T-helper 2 cell treated with Interferon-gamma antibody and Interleukin-4, amounts not matched to agents 5 μg/mL and 100 μg/mL, for 36 hours (primary cell): ENCODE measurements at places on chromosomes 3 and 15.
A peak's percentile ranks its signal among the peaks of the same experiment; 100 is the strongest.

DNA sequence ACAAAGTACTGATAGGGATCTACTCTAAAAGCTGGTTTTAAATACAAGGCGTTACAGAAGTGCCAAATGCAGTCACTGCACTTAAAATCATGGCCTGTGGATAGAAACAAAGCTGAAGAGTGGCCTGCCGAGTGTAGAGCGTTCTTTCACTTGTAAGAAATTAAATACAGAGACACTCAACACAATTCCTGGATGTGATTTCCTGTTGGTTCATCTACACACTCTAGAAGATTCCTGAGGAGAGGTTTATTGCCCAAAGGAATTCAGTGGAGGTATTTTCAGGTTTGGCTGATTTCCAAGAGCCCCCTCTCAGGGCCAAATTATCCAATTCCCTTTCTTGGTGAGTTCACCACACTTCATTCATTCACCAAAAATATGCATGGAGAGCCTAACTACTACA lies 200.3 kb upstream of the IL12A start:
- no peak for DNase-seq

DNA sequence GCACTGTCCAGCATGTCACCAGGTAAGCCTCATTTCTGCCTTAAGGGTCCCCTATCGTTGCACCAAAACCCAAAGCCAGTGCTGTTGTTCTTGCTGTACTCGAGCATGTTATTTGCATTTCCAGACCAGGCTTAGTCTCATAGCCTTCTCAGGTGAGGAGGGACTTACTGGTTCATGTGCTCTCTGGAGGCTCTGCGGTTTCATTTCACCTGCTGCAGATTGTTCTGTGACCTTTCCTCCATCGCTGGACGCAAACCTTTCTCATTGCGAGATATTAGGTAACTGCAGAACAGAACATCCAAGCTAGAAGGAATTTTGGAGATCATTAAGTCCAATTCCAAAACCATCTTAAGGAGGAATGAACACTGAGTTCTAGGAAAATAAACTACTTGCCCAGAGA lies 187.3 kb upstream of the BCL6 start:
- DNase-seq: no peak

DNA sequence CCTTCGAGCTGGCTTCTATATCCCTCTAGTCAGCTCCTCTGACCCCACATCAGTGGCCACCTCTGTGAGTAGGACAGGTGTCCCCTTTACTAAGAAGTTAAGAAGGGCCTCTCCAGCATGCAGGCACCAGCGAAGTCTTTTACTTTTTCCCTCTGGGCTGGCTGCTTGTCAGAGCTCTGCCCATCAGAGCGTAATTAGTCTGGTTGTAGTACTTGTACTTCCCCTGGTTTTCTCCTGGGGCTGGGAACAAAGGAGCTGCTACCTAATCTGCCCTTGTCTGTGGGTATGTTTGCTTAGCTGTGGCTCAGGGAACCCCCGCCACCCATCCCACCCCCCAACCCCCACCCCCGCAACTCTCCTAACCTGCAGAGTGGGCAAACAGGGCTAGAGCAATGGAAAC lies 27.4 kb upstream of the ALPK3 start:
- no peak for DNase-seq

DNA sequence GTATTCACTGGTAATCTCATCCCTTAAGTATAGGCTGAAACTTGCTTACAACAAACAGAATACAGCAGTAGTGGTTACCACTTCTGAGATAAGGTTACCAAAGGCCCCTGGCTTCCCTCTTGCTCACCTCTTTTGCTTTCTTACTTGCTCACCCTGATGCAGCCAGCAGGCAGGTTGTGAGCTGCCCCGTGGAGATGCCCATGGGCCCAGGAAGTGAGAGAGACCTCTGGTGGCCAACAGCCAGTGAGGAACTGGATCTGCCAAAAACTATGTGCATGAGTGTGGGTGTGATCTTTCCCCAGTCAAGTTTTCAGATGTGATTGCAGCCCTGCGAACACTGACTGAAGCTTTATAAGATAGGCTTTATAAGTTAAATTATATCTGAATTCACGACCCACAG lies 48.7 kb downstream of the NMNAT3 start:
- peak; percentile 10 for DNase-seq

- DNase-seq: no peak
Observed at GRCh38 chr3:170352936-170353335, 4.6 kb upstream of the SKIL start.

- no peak for DNase-seq
Observed at GRCh38 chr15:50050986-50051743, 67.9 kb downstream of the ATP8B4 start.

DNA sequence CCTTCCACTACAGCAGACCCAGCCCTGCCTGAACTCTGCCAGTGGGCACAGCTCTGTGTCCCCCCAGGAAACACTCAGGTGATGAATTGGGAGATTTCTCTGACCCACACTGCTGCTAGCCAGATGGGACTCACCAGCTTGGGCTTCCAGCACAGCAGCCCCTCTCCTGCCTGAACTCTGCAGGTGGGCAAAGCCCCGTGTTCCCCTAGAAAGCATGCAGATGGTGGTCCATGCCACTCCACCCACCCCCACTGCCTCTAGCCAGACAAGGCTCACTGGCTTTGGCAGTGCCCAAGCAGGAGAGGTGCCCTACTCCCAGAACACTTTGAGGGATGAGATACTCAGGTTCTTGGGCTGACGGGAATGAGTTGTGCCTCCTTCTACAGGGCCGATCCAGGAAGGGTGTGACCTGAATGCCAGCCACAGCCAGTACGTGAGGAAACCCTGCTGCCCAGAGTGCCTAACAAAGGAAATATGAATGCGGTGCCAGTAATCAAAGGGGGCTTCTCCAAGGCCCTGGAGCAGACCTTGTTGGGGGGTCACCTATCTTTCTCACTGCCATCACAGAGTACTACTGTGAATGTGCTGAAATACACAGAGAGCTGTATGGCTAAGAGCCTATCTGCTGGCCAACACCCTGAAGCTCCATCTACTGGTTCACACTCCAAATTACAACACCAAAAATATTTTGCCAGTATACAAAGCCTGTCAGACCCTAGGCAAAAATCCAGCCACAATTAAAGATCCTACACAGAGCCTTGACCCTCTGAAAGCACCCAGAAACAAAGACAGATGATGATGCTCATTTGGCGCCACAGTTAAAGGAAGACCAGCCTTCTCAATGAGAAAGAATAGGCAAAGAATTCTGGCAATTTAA lies 61.9 kb downstream of the BTLA start:
- DNase-seq: peak; percentile 14

- no peak for DNase-seq
Observed at GRCh38 chr3:168425936-168426595, 330.3 kb upstream of the GOLIM4 start.

DNA sequence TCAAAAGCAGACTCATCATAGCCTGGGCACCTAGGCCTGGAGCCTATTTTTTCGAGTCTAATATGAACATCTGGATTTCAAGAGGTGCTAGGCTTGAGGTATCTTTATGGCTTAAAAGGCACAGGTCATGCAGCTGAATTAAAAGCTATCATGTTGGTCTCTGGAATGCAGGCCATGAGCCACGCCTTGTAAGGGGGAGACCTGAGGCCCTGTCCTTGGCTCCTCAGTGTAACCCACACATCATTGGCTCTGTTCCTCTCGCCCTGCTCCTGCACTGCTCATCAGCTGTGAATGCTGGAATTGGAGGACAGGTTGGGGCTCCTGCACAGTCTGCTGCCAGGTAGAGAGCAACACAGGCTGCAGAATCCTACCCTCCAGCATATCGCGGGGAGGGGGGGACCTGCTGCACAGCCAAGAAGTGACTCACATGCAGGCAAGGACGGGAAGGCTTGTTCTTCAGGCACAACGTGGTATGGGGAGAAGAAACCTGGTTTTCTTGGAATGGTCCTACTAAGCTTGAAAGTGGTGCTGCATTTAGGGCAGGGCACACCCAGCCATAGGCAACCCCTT lies 146.0 kb downstream of the CHST2 start:
- DNase-seq: no peak

DNA sequence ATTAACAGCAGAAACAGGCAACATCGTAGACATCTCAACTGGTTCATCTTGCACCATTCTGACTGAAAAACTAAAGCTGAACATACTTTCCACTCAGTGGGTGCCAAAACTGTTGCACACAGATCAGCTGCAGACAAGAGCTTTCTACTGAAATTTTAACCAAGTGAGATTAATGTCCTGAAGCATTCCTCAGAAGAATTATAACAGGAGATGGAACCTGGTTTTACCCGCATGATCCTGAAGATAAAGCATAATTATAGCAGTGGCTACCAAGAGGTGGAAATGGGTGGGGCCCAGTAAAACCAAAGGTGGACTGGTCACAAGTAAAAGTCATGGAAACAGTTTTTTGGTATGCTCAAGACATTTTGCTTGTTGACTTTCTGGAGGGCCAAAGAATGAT lies 858.8 kb downstream of the FHIT start:
- DNase-seq: no peak

DNA sequence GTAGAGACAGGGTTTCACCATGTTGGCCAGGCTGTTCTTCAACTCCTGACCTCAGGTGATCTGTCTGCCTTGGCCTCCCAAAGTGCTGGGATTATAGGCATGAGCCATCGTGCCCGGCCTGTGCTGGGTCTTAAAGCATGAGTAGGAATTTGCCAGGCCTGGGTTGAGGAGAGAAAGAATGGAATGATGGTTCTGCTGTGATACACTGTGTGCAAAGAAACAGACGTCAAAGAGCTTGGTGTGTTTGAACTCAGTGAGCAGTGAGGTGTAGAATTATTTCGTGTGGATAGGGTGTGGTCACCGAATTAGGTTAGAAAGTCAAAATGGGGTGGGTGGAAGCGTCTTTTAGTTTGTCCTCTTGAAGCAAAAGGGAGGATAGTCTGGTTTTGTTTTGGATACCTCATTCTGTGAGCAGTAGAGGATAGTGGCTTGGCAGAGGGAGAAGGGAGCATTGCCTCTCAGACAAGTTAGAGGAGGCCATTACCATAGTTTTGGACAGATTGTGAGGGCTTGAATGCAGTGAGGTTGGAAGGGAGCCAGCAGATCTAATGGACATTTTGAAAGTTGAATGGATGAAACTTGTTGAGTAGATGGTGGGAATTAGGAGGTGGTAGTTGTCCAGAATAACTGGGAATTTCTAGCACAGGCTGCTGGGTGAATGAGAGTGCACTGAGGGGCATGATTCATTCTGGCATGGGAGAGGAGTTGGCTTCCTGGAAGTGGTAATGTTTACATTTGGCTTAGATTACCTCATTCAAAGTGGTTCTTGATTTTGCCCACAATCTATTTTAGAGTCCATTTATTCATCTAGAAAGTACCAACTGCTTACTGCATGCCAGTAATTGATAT lies 27.2 kb downstream of the AKAP13 start:
- peak; percentile 35 for DNase-seq

GRCh38 chr3:10395671-10396070 lies 74.8 kb upstream of the SEC13 start:
- DNase-seq: no peak

- no peak for DNase-seq
Observed at GRCh38 chr3:57154470-57155309, 10.5 kb downstream of the IL17RD start.

- no peak for DNase-seq
Observed at GRCh38 chr3:151276687-151277042, 1.7 kb downstream of the P2RY14 start.

- no peak for DNase-seq
Observed at GRCh38 chr3:37465174-37465573, 290.8 kb upstream of the LRRFIP2 start.

DNA sequence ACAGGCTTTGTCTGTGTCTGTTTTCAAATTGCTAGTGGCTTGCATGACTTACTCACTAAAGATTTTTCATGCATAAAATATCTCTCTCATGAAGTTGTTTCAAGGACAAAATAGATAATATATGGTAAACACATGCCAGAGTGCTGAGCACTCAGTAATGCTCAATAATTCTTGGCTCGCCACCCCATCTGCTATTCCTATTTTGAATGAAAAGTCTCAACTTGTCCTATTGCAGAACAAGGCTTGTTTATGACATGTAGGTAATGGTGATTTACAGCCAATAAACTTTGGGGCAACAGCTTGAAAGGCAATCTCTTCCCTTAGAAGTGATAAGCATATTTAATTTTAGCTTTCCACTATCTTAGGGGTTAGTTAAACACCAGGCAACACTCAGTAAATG lies 789.0 kb upstream of the ROBO1 start:
- no peak for DNase-seq

DNA sequence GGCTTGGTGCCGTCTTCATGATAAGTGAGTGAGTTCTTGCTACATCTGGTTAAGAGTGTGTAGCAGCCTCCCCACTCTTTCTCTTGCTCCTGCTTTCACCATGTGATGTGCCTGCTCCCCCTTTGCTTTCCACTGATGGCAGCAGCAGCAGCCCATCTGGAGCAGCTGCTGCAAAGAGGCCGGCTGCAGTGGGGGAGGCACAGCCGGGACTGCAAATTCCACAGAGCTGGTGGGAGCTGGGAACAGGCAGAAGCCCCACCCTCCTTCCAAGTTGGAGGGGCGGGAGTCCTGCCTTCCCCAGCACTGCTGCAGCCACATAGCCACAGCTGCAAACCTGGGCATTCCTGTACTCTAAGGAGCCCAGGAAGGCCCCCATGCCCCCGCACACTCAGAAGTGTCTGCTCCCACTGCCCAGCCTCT lies 62.8 kb upstream of the IMPG2 start:
- no peak for DNase-seq

DNA sequence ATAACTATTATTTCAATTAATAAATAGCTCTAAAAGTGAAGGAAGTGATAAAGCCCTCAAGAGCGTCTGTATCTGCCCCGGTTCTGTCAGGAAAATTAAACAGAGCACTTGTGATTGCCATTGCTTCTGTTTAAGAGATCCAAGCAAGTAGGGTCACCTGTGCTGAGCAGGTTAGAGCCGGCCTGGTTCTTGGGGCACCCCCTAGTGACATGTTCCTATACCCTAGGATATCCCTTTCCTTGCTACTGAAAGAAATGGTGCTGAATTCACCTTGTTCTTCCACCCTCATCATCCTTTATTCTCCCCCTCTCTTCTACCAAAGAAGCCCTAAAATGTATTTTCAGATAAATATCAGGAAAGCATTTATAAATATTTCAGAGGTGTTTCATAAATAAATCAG lies 323.5 kb downstream of the RORA start:
- no peak for DNase-seq

- no peak for DNase-seq
Observed at GRCh38 chr3:197168606-197169005, 129.8 kb downstream of the DLG1 start.

- no peak for DNase-seq
Observed at GRCh38 chr15:87689716-87690115, 566.8 kb downstream of the NTRK3 start.

DNA sequence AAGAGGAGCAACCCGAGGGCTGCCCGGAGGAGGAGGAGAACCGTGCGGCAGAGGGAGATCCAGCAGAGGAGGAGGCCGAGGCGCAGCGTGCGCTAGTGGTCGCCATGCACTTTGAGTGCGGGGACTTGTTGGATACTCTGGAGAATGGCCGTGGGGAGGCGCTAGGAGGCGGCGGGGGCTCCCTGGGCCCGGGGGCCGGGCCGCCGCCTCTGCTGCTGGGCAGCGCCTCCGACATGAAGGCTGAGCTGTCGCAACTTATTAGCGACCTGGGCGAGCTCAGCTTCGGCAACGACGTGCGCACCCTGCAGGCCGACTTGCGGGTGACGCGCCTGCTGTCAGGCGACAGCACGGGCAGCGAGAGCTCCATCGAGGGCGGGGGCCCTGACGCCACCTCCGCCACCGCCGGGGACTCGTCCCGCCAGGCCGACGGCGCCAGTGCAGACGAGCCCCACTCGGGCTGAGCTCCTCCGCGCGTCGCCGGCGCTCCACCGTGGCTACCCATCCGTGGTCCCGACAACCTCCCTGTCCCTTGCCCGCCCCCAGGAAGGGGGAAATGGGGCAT lies 2.0 kb downstream of the FAM43A start:
- peak; percentile 78 for DNase-seq
